ENCODE measurements at places on chromosomes 3 and 15. TPM values are rescaled to one million over a fixed set of nuclear protein-coding genes. Genes with fewer than 3 reads are reported as not detected.

DNA sequence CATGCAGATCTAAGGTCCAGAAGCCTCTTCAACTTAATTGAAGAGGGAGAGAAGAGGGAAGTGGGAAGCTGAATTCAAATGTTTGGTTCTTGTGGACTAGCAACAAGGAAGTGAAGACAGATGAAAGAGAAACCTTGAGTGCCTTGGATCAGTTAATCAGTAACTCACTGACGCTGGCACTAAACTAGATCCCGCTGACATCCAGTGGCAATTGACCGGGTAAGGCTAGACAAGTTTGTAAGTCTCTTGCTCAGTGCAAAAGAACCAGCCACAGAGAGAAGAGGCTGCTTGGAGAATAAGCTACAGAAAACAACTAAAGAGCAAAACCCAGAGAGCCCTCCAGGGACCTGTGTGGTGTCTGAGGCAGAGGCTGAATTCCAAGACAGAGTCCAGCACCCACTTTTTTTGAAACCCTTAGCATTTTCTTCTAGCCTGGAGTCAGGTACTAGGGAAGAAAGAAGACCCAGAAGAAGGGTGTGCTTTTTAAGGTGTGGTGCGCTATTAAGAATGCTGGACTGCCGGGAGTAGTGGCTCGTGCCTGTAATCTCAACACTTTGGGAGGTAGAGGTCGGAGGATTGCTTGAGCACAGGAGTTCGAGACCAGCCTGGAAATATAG, 6.9 kb downstream of the PLCH1 start:
- no peak for DNase-seq

- no peak for DNase-seq
Observed at GRCh38 chr3:71543371-71544016, 40.0 kb downstream of the FOXP1 start.

The CEP70 gene
- total RNA-seq: 22.6 TPM

- DNase-seq: no peak
Observed at GRCh38 chr15:74398183-74398582, 30.7 kb upstream of the CYP11A1 start.

The SLC22A13 gene
- 0.29 TPM for total RNA-seq

GRCh38 chr3:131453533-131453932, 49.2 kb downstream of the MRPL3 start:
- DNase-seq: no peak

The CX3CR1 gene
- not detected for total RNA-seq

The SLC6A1 gene
- total RNA-seq: under 0.01 TPM

DNA sequence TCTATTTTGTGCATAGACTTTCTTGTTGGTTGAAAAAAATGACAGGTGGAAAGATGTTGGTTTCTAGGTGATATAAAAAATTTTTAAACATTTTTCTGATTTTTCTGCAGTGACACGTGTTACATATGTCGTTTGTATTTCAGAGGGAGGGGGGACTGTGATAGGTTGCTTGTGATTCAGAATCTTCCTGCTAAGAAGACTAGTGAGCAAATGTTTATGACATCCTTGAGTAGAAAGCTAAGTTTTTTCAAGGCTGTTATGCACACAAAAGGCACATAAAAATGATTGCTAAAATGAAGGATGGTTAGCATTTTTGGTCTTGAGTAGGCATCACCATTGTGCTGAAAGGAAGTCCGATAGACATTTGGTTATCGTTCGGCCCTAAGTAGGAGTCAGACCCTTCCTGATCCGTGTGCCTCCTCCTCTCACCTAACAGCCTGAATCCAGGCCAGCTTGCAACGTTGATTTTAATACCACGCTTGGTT, 1.5 kb downstream of the ZNF639 start:
- peak; percentile 34 for DNase-seq

DNA sequence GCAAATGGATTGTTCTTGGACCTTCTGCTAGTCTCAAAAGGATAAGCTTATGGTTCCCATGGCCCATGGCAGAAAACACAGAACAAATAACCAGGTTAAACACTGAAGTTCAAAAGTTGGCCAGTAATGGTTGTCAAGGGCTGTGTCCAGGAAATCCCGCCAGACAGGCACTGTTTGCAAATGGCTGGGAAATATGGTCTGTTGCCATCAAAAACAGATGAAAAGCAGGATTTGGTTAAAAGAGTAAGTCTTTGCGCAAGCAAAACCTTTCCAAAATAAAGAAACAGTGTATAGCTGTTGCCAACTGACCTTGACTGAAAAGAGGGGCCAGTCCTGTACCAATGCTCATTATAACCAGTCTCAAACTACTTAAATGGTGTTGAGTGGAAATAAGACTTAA, 58.6 kb downstream of the WWTR1 start:
- no peak for DNase-seq

The TCAIM gene
- total RNA-seq: 22.6 TPM

DNA sequence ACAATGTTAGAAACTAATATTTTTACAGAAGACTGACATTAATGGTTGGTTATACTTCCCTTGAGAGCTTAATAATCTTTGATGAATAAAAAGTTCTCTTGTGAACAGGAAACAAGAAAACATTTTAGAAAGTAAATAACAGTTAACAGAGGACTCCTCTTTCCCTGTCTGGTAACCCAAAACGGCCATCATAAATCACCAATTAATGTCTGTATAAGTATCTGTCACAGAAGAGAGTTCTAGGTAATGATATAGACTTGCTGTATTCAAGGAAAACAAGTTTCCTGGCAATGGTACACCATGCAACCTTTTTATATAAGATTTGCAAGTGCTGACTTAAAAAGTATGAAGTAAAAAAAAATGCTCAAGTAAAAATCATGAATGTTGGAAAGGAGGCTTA, 426.7 kb downstream of the SOX2 start:
- no peak for DNase-seq

DNA sequence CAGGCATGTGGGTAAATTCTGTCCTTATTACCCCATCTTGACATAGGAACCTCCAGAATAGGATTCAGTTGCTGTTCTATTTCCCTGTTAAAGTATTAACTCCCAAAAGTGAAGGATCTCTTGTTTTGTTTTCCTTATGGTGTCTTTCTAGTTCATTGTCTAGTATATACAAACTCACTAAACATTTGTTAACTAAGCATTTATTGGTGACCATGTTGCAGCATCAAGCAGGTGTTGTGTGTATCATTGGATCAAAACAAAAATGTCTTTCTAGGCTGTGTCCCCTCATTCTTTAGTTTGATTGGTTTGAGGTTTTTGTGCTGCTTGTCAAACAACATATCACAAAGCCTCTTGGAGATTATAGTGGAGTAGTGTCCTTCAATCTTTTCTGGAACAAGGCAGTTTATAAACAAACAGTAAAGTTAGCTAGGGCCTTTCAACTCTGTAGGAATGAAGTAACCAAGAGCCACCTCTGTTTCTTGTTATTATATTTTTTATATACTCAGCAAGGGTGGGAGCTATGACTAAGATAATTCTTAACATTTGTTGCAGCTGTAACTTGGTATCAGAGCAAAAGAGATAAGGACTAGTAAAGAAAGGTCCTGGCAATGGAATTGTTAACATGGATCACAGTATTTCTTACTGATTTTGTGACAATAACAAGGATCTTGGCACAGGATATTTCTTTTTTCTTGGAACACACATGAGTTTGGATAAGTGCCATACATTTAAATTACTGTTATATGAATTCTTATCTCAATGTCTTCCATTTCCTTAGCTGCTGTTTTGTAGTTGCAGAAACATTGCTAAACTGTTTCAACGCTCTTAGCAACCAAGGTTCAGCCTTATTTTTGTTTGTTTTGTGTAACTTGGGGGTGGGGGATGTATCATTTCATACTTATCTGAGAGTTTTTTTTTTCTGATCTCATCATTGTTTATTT, 49.3 kb downstream of the TMOD3 start:
- peak; percentile 60 for DNase-seq

Data from LHCN-M2 (cell line).